ENCODE measurements at places on chromosomes 2 and 18.

GRCh38 chr18:70044632-70045031 lies 97.0 kb upstream of the CD226 start:
- DNase-seq = no peak

DNA sequence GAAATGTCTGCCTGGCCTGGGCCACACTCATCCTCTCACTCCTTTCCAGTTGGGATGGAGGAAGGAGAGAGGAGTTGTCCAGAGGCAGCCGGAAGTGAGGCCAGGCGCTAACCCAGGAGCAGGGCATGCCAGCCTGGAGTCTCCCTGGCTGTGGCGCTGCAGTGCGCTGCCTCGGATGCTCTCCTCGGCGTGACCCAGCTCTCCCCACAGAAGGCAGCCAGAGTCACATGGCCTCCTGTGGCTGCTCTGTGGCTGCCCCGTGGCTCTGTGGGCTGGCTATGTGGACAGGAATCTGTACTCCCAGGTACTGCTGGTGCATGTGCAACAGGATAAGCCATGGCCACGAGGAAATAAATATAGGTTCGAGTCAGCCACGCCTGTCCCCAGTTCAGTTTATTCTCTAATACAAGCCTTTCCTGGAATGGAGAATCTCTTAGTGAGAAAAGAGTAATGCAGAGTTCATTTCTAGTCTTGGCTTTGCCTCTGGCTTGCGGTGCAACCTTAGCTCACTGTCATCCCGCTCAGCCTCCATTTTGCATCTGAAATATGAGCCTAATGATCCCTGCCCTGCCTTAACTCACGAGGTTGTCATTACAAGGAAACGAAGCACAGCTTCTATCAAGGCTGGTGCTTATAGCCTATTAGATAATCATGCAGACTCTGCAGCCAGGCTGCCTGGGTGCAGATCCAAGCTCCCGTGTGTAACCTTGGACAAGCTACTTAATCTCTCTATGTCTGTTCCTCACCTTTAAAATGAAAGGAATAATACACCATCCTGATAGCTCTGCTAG lies 106.3 kb downstream of the ANTXR1 start:
- no peak for DNase-seq

DNA sequence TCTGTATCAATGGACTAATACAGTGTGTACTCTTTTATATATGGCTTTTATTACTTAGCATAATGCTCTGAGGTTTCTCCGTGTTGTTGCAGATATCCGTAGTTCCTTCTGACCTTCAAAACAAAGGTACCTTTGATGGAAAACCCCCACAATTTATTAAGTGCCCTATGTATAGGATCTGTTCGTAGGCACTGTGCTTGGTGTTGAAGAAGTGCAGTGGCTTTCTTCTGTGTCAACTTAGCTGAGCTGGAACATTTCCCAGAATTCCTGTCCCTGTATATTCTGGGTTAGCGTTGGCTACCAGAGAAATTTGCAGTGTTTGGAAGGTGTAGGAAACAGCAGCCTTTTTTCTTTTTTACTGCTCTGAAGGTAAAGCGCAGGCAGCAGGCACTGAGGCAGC lies 56.3 kb upstream of the MSH2 start:
- DNase-seq = no peak

- no peak for DNase-seq
These were observed 54.5 kb upstream of the TMEM163 start for GRCh38 chr2:134773335-134773734.

- no peak for DNase-seq
These were observed 111.7 kb upstream of the SCN1A start for GRCh38 chr2:166239548-166239947.

- no peak for DNase-seq
These were observed 279.1 kb downstream of the ZNF407 start for GRCh38 chr18:74876630-74877243.

GRCh38 chr2:199111458-199111857 lies 346.3 kb downstream of the SATB2 start:
- DNase-seq = no peak

DNA sequence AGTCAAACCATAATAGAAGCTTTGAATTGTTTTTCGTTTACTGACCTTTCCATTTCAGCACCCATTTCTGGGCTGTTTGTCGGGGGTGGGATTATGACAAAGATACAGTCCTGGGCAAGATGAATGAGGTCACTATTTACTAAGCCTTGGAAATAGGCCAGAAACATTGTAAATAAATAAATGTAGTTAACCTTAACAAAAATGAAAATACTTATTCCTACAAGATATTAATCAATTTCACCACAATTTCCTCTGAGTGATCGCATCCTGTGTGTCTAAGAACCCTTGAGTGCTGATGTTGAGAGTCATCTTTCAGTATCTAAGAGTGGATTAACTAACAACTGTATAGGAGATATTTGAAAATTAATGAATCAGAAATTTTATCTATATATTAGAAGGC lies 14.0 kb downstream of the ITGA4 start:
- DNase-seq = peak; percentile 67

GRCh38 chr18:39318462-39318861 lies 1752.9 kb upstream of the CELF4 start:
- DNase-seq = no peak

DNA sequence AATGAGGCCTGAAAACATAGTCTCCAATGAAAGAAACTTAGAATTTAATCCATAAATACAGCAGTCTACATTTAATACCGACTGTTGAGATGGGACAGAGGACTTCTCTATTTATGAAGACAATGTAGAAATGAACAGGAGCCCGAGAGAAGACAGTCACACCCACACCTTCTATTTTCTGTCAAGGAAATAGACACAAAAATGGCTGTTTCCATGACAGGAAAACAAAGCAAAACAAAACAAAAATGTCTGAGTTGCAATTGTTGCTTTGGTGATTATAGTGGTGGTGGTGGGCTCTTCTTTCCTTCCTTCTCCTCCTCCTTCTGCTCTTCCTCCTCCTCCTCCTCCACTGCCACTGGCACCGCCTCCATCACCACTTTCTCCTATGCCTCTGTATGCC lies 72.3 kb upstream of the CCDC68 start:
- no peak for DNase-seq

GRCh38 chr2:182444170-182444569 lies 17.3 kb upstream of the PDE1A start:
- no peak for DNase-seq

- DNase-seq = no peak
These were observed 9.8 kb downstream of the AGXT start for GRCh38 chr2:240878341-240878936.

DNA sequence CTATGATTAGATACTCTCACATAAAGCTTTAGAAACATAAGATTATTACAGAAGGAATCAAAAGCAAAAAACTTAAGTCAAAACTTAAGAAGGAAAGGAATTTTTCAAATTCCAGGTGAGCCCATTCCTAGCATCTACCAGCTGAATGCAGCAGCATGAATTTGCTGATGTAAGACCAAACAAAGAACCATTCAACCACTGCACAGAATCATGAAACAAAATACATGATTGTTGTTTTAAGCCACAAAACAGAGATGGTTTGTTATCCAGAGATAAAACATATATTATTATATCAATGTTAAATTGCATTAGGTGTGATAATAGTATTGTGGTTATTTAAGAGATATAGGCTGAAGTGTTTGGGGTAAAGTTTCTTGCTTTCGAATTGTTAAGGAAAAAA lies 29.0 kb downstream of the PIGN start:
- no peak for DNase-seq

- no peak for DNase-seq
These were observed 55.2 kb upstream of the CAB39 start for GRCh38 chr2:230657462-230657861.

- DNase-seq = no peak
These were observed 306.5 kb upstream of the CYP26B1 start for GRCh38 chr2:72454189-72454588.

GRCh38 chr2:70418514-70418913 lies 116.6 kb upstream of the FAM136A start:
- no peak for DNase-seq

GRCh38 chr2:79001285-79001684 lies 24.2 kb upstream of the REG3G start:
- DNase-seq = no peak

DNA sequence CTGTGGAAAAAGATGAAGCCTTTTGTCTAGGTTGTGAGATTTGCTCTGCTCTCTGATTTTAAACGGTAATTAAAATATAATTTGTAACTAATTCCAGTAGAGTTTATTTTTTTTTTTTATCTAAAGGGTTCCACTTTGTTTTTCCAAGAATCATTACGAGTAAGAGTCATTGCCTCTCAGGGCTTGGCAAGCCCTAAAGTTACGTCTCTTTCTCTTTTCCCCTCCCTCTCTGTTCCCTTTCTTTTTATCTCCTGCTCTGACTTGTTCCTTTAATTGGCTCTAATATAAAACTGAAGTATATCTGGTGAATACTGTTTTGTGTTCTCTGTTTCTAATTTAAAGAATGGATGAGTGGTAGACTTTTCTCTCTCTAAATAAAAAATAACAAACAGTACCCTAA lies 75.8 kb downstream of the CALCRL start:
- DNase-seq = no peak

DNA sequence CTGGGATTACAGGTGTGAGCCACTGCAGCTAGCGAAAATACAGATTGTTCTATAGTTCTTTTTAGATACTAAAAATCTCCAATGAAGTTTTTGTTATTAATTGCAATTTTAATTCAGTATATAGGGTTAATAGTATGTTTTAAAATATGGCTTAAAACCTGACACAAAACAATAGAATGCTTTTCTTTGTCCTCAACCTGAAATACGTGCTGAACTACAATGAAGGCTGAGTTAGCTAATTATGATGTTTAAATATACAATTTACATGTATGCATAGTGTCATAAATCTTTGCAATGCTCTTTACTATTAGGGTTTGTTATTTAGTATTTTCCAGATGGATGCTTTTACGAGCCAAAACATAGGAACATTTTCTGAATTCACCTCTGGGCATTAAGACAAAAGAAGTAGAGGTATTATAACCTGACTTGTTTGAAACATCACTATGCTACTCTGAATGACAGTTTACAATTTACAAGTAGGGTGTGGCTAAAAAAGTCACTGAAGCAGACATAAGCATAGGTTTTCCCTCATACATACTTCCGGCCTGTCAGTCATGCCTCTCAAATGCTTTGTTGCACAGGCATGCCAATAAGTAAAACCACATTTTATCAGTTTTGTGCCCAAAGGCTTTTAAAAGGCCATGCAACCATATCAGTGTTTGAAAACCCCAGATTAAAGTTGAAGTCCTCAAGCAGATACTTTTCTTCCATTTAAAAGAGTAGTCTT lies 168.3 kb downstream of the OTX1 start:
- no peak for DNase-seq

DNA sequence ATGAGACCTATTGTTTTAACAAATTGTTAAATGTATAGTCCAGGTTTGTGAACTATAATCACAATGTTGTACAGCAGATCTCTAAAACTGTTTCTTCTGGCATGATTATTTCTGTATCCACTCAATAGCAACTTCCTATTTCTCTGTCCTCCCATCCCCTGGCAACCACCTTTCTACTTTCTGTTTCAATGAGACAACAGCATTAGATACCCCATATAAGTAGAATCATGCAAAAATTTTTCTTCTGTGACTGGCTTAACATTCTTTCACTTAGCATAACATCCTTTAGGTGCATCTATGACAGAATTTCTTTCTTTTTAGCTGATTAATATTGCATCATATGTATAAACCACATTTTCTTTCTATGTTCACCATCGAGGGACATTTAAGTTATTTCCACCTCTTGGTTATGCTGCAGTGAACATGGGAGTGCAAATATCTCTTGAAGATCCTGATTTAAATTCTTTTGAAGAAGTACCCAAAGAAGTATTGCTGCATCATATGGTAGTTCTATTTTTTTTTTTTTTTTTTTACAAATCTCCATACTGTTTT lies 713.5 kb downstream of the LRP1B start:
- DNase-seq = no peak

GRCh38 chr2:27152102-27152795 lies 3.4 kb downstream of the TCF23 start:
- DNase-seq = no peak

DNA sequence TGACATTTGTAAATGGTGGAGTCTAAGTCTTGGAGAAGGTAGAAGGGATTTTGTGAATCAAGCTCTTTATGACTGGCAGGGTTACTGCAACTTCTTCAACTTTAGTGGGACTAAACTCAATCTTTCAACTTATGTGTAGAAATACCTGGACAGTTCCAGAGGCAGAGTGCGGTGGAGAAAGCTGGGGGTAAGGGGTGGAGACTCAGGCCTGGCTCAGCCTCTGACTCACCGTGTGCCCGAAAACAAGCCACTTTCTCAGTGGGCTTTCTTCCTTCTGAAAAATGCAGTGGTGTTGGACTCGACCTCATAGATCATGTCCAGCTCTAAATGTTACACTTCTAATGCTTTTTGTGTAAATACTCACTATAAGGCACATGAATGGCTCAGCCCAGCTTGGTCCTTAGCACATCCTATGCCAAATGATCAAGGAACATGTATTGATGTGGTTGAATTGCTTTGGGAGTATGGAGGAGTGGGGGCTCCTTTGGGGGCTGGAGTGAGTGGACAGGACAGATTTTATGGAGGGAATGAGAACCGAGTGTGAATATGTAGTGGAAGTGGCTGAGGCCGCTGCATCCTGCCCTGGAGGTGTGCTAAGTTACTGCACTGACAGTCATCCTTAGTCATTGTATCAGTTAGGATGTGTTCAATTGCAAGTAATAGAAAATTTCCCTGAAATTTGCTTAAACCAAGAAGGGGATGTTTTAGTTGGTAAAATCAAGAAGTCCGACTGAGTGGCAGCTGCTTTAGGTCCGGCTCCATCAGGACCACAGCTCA lies 32.2 kb upstream of the IGFBP5 start:
- no peak for DNase-seq

DNA sequence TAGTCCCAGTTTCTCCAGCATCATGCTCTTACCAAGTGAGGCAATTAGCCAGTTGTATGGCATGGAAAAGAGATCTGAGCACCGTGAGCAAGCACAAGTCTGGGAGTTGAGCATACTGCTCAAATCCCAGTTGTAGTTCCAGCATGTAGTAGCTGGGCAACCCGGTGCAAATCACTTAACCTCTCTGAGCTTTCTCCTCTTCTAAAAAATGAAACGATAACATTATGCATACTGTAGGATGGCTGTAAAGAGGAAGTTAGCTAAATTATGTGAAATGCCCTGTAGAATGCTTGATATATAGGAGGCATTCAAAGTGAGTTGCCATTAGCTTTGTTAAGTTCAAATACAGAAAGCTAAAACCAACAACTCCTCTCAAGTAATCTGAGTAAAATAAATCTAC lies 164.0 kb upstream of the ZEB2 start:
- no peak for DNase-seq

DNA sequence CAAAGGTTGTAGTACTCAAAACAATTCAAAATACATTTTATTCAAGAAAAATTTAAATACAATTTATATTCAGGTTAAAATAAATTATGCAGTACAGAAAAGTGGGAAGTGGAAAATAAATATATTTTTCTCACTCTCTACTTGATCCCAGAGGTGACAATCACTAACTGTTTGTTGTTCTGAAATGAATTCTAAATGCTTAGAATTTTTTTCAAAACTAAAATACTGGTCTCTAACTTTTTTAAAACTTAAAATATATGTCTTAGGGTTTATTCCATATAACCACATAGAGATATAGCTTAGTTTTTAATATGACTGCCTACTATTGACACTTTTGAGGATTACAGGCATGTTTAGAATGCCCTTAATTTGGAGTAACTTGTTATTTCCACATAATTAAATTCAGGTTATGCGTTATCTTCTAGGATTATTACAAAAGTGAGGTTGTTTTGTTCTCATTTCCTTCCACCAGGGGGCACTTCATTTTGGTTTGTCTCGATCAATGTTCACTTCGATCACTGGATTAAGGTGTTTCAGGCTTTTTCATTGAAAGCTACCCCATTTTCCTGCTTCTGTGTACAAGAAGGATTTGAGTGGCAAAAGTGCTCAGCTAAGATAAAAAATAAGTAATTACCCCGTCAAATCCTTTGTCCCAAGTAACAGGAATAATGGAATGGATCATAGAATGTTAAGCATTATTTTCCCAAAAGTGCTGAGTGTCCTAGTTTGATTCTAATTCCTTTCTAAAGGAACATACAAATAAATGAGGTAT lies 27.1 kb upstream of the TFPI start:
- peak; percentile 21 for DNase-seq

Data from CD4-positive, alpha-beta T cell treated with Interleukin-4 for 4 hours (primary cell).